ENCODE measurements at places on chromosomes 1 and 21.

DNA sequence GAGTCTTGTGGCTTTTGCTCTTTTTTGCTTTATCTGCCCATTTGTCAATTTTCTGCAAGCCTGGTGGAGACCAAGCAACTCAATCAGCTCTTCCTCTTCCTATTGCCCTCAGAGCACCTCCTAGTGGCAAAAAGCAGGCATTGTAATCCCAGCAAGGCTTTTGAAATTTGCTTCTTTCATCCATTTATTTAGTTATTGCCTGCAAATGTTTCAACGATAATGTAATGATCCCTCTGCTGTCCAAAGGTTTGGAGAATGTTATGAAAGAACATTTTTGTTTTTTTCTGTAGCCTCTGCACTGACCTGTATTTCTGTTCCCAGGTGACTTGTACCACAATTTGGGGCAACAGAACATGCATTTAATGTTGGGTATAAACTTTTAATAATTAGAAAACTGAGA is 127.8 kb downstream of the GABPA start:
- DNase-seq = no peak

GRCh38 chr1:93569489-93569888 is 112.1 kb downstream of the BCAR3 start:
- no peak for DNase-seq

DNA sequence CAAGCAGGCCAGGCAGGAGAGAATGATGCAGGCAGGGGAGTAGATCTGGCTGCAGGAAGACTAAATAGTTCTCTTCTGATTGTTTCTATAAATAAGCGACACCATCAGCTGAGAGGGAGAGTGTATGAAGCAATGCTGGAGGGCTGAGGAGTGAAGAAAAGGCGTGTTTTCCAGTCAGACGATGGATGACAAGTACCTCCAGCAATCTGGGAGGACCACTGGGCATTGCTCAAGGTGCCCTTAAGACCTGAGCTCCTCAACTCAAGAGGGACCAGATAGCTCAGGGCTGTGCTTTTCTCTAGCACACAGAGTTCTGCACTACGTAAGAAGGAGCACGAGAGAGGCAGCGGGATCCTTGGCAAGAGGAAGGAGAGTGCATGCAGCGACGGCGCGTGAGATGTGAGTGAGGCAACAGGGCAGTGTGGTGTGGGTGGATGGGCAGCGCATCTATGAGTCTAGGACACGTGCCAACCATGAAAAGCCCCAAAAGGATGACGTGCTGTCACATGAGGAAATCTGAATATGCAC is 36.0 kb downstream of the PABPC4 start:
- no peak for DNase-seq

DNA sequence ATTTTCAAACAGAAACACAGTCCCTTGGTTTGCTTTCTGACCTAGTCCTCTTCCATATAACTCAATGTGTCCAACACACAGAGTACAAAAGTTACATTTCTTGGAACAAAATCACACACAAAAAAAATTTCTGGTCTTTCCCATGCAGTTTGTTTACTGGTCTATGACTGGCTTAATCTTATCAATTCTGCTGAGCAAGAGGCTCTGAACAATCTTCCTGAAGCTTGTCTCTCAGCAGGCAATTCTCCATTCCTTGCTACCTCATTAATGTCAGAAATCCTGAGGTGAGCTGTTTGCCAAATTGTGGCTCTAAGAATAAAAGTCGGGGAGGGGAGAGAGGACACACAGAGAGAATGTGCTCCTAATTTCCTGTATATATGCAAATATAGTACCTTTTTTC is 423.6 kb downstream of the HLX start:
- no peak for DNase-seq

DNA sequence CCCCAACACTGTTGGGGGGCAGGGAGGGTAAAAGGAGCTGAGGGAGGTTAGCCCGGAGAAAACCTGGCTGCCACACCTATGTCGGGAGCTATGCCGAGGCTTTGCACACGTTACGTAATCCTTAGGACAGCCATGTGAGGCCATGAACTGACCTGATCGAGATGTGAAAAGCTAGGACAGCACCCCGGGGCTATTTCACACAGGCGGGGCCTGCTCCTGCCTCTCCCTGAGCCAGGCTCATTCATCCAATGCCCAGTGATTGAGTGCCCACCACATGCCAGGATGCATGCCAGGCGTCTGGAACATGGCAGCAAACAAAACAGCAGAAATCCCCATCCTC is 30.2 kb downstream of the LDLRAP1 start:
- no peak for DNase-seq

DNA sequence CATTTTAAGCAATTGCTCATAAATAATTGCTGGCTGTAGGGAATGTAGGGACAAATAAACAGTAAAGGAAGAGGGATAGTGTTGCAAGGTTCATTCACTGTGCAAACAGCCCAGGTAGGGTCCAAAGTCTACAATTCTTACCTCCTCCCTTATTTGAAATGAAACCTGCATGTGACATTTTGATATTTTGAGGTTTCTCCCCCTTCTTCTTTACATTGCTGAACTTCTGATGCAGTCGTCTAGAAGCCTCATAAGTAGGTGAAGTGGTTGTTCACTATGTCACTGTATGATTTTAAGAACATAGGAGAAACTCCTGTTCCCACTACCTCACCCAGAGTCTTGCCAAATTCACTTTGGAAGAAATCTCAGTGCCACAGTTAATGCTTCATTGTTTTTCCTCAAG is 16.1 kb downstream of the F5 start:
- DNase-seq = no peak

- no peak for DNase-seq
These were observed 38.9 kb upstream of the GNPAT start for GRCh38 chr1:231201979-231202633.

GRCh38 chr1:246151796-246152434 is 355.2 kb downstream of the SMYD3 start:
- DNase-seq = no peak

DNA sequence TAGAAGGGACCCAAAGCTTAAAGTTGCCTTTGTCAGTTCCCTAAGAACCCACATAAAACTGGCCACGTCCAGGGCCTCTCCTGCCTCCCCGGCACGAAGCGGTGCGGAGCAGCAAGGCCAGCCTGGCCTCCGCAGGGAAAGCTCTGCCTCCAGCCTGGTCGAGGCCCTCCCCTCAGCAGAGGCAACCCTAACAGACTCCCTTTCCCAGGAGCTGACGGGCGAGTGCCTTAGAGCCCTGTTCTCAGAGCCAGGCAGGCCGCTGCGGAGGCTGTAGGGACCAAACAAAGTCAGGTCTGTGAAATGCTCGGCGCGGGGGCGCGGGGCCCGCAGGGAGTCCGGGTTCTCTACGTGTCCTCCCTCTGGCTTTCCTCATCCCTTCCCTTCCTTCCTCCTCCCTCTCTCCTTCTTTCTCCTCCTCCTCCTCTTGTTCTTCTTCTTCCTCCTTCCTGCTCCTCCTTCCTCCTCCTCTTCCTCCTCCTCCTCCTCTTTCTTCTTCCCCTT is 40.7 kb downstream of the RIPK4 start:
- DNase-seq = no peak

DNA sequence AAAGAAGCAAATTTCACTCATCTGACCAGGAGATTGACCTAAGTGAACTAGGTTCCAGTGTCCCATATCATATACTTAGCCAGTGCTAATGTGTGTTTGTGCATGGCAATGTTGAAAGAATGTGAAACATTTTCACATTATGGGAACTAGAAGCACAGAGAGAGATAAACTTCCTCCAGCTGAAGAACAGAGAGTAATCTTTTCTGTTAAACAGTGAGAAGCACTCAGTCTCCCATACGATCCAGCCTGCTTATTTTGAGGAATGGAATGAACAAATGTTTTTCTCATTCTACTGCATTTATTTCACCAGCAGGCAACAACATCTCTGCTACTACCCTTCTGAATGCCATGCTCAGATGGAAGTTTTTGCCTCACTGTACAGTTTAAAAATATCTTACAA is 170.5 kb downstream of the TTLL7 start:
- no peak for DNase-seq

DNA sequence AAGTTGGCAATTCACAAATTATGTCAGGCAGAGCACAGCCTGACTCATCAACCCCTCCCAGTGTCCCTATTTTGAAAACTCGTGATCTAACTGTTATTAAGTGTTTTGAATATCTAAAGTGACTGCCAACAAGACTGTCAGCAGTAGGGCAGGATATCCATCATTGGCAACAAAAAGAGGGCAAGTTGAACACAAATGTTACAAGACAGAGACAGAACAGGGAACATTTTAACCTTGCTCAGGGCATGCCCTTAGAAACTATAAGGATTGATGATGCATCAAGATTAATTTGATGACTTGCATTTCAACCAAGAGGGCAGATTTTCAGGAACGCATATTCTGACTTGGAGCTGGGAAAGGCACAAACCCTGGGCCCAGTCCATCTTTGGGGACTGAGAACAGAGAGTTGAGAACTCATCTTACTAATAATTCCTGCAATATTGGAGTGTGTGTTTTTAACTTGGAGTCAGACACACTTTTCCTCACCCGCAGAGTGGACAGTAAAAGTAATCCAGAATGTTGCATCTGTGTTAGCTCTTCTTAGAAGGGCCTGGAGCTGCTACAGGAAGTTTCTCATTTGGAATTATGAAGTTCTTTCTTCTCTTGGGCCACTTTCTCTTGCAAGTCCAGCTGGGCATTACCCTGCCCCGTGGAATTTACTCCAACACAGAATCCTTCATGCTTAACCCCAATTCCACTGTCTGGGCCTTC is 317.2 kb downstream of the LTN1 start:
- no peak for DNase-seq

DNA sequence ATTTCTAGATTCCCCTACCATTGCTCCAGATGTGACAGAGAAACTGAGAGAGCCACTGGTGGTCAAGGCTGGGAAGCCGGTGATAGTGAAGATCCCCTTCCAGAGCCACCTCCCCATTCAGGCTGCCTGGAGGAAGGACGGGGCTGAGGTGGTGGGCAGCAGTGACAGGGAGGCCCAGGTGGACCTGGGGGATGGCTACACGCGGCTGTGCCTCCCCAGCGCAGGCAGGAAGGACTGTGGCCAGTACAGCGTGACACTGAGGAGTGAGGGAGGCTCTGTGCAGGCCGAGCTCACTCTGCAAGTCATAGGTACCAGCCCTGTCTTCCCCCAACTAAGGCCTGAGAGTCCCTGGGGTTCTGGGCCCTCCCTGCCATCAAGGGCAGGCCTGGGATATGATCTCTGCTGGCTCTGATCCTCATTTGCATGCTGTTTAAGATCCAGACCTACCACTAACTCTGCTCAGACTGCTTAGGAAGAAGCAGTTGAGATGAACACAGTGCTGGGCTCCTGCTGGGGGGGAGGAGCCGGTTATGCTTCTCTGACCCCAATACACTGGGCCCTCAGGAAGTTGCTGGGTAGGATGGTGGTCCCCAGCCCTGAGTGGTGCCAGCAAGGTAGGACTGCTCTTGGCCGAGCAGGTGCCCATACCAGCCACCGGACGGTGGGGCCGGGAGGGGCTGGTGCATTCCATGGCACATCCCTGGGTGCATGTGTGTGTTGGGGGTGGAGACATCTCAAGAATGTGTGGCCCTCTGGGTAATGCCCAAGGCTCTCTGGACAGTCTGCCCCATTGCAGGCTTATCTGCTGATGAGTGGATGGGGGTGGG is 25.1 kb downstream of the IGFN1 start:
- no peak for DNase-seq

DNA sequence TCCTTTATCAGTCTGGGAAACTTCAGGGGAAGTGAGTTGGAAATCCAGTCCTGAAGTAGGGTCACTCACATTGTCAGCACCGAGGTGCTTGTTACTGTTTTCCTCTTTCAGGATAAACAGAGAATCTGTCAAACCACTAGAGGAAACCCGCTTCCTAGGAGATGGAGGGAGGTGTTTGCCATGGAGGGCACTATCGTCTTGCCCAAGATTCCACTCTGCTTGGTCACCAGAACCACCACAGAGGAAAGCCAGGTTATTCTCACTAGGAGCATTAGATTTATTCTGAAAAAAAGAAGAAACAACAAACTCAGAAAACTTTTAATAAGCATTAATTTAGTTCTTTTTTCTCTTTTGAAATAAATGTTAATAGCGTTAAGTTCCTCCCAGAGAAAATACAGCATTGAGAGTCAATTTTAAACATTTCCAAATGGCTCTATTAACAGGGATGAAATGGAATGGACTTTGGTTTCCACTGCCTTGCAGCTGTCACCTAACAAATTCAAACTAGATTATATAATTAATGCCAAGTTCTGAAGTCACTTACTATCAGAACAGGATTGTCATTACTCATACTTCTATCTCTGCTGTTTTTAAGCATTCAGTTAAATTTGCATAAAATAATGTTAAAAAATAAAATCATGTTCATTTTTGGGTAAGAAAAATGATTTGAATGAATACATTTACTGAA is 242.8 kb downstream of the CRB1 start:
- DNase-seq = no peak

GRCh38 chr1:229013981-229014380 is 256.9 kb upstream of the RAB4A start:
- DNase-seq = no peak

GRCh38 chr1:118461154-118461553 is 276.1 kb upstream of the SPAG17 start:
- no peak for DNase-seq

GRCh38 chr1:99062192-99062591 is 57.5 kb upstream of the PLPPR5 start:
- no peak for DNase-seq

GRCh38 chr1:3902111-3902511 is 2.0 kb upstream of the C1orf174 start:
- no peak for DNase-seq

GRCh38 chr1:7611421-7612010 is 159.6 kb upstream of the VAMP3 start:
- no peak for DNase-seq

DNA sequence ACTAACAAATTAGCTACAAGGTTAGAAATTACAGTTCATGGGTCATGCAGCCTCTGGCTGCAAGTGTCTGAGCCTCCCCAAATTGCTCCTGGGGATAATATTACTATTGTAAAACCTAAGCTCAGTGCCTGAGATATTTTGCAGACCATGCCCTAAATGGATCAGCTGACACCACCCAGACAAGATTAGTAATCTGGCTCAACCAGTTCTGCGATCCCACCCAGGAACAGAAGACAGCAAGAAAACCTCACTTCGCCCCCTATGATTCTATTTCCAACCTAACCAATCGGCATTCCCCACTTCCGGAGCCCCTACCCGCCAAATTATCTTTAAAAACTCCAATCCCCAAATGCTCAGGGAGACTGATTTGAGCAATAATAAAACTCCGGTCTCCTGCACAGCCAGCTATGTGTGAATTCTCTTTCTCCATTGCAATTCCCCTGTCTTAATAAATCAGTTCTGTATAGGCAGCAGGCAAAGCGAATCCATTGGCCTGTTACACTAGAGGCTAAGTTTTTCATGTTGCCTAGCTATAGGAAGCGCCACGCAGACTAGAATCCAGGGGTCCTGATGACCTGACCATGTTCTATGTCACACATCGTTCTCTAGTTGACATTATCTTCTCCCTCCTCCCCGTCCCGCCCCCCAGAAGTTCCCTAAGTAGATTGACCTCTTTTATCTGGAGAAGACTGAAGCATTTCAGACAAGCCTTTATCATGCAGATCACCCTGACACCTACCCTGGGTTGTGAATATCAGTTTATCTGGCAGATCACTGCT is 22.4 kb upstream of the ZFYVE9 start:
- DNase-seq = no peak

GRCh38 chr1:14600405-14601112 is 2.1 kb downstream of the KAZN start:
- no peak for DNase-seq

GRCh38 chr1:56202796-56203492 is 376.4 kb downstream of the PLPP3 start:
- no peak for DNase-seq

Data from NCI-H1417 treated with DMSO at 0.1 percent for 48 hours (cell line).